Astrocyte of the spinal cord (primary cell): ENCODE measurements at places on chromosomes 1 and 21.

DNA sequence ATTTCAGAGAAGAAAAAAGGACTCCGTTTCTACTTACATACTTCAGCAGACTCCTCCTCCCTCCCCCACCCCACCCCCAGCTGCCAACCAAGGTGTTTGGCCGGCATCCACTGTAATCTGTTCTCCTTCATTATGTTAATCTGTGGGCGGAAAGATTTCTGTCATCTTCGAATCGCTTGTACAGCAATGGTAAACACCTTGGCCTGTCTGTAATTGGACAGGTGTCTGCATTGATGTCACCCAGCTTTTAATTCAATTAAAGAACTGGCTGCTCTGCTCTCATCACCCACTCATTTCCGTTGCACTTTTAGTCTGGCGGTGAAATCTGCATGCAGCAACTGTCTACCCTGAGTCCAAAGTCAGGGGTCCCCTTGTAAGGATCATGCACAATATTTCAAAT lies 368.6 kb downstream of the USH2A start:
- DNase-seq = no peak

DNA sequence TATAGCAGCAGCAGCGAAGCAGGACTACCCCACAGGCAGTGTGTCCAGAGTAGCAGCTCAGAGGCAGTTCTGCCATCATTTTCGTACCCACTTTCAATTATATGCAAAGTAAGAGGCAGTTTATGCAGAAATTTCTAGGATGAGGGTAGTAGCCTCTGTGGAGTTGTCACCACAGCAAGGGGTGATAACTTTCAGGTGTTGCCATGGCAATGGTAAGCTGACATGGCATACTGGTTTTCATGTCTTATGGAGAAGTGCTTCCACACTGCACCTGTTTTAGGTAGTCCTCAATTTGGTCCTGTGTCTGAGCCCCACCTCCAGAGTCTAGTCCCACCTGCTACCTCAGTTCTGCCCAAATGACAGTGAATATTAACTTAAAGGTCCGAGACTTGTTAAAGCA lies 133.3 kb upstream of the SYT6 start:
- no peak for DNase-seq

GRCh38 chr1:145958734-145959133 lies 917 bp upstream of the LIX1L start:
- DNase-seq = no peak

GRCh38 chr1:225882694-225883615 lies 775 bp upstream of the TMEM63A start:
- DNase-seq = peak; percentile 36
